ENCODE measurements at places on chromosomes 2 and 18.

- DNase-seq = no peak
These were observed 59.0 kb downstream of the BARD1 start for GRCh38 chr2:214750529-214750928.

DNA sequence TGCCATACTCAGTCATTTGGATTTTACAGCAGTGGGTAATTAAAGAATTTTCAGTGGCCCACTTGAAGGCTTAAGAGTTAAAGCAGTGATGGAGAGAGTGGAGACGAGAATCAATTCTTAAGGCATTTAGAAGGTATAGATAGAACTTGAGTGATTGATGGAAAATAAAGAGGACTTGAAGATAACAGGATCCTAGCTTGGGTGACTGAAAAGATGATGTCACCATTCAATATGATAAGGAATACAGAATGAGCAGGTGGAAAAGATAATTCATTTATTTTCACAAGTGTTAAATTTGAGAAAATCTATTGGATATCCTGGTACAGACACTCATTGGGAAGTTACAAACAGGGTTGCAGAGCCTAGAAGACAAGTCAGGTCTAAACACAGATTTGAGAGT is 35.2 kb downstream of the XRCC5 start:
- no peak for DNase-seq

GRCh38 chr2:24617424-24617823 is 126.4 kb downstream of the NCOA1 start:
- no peak for DNase-seq

GRCh38 chr2:31267437-31268120 is 33.6 kb downstream of the EHD3 start:
- DNase-seq = no peak

GRCh38 chr2:46082531-46083485 is 214.4 kb upstream of the EPAS1 start:
- DNase-seq = no peak

DNA sequence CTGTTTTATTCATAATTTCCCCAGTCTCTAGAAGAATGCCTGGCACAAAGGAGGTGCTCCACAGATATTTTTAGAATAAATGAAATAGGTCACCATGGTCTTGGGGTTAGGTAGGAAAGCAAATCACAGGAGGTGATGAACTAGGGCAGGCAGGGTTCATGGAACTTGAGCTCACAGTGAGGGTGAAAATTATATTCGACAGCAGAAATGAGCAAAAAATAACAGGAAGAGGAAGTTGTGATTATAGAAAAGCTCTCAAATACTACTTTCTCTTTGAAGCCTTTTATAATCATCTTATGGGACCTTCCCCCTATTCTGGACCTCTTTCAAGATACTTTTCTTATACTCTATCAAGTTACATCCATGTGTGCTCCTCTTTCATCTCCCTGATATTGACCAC is 4.5 kb upstream of the CREB1 start:
- no peak for DNase-seq

- DNase-seq = no peak
These were observed 82.0 kb upstream of the NT5C1B start for GRCh38 chr2:18671363-18671762.

- peak; percentile 22 for DNase-seq
These were observed 4.0 kb upstream of the WNT10A start for GRCh38 chr2:218876562-218877219.

DNA sequence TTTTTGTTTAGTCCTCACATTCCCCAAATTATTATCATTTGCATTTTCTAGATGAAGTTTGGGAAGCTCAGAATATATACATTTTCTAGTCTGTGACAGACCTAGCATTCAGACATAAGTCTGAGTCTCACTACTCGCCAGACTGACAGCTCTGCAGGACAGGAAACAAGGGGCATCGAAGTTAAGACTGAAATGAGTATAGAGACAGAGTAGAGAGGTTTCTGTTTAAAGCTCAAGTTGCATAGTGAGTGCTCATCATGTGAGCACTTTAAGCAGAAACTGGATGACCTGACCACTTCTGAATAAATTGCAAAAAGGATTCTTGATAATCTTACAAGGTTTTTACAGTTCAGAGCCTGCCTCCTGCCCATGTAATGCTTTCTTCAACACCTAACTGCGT is 1.1 kb downstream of the HADHB start:
- DNase-seq = no peak
